Keratinocyte (primary cell): ENCODE measurements at places on chromosomes 4 and X. TPM values are rescaled to one million over a fixed set of nuclear protein-coding genes. Genes with fewer than 3 reads are reported as not detected.

GRCh38 chr4:2799224-2799911 lies 6.5 kb downstream of the SH3BP2 start:
- no peak for DNase-seq
- no peak overlapping the region for H3K27ac ChIP-seq

DNA sequence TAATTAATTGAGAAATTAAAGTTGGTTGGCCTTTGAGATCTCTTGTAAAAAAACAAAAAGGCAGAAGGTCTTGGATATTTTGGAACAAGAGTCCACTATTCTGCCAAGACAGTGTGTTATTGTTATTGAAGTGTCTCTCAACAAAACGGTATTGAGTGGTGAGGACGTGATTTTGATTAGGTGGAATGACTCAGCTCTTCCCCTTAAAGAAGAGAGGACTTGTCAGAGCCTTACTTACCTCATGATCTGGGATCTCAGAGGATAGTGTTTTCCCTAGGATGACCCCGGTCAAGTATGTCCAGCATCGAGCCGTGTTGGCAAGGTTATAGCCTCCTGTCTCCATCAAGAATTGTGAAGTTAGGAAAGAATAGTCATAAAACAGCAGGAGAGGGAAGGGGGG lies 110.9 kb downstream of the HDAC8 start:
- no peak for DNase-seq
- no peaks in the 10 kb centered on the region for H3K36me3 ChIP-seq
- no peak overlapping the region for H3K27ac ChIP-seq
- H3K27me3 ChIP-seq = peaks cover 3% of the 10 kb centered on the region
- no peaks in the 10 kb centered on the region for H3K4me1 ChIP-seq

DNA sequence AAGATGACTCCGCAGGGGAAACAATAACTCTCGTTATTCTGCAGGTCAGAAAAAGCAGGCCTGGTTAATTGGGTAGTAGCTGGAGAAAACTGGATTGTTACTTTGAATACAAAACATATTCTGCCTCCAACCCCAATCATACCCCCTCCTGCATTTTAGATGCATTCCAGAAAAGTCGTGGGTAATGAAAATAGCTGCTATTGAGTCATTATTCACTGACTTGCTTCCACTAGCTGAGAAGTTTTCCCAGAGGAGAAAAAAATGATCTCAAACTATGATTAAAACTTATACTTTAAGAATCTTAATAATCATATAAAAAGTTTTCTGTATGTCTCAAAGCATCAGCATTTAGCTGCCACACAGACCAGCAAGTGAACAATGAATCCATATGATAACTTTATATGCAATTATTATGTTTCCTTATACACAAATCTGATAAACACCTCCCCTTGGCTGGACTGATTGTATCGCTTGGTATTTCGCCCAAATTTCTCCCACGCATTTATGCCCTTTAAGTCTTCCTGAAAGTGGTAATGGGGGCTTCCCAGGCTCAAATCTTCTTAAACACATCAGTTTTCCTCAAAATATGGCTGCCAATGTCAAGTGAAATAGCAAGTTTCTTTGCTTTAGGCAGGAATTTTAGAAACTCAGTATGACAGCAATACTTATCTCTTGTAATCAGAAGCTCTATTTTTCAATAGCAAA lies 181.0 kb downstream of the LDB2 start:
- no peak overlapping the region for H3K27ac ChIP-seq
- H3K4me3 ChIP-seq = no peak overlapping the region
- H3K27me3 ChIP-seq = no peaks in the 10 kb centered on the region
- H3K4me1 ChIP-seq = no peaks in the 10 kb centered on the region
- H3K36me3 ChIP-seq = no peaks in the 10 kb centered on the region
- DNase-seq = no peak

DNA sequence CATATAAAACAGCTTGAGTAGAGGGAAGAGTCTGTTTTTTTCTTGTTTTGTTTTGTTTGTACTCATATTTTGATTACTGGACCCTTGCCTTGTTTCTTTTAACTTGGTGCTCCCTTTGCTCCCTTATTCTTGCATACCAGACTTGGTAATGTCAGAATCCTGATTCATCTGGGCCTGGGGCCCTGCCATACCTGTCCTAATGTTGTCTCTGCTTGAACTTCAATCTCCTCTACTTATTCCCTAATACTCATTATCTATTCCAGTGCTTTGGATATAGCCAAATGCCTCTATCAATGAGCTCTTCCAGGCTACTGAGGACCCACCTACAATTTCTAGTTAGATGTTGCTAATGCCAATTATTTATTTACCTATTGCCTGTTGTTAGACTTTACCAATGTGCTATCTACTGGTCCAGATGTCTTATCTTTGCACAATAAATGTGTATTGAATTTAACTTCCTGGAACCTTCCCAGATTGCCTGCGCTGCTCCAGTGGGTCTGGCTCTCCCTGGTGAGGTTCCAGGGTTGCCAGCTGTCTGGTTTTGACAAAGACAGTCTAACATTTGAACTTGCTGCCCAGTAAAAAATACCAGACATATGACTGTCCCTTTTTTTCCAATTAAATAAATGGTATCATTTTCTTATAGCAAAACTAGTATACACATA lies 64.4 kb upstream of the ACSL4 start:
- H3K36me3 ChIP-seq = no peaks in the 10 kb centered on the region
- DNase-seq = no peak
- H3K27ac ChIP-seq = no peak overlapping the region
- no peaks in the 10 kb centered on the region for H3K27me3 ChIP-seq
- peaks cover 13% of the 10 kb centered on the region for H3K4me1 ChIP-seq

ERVMER34-1 gene
- polyA plus RNA-seq = 1.9 to 5.0 TPM (median 4.3 TPM) in 3 replicates

GRCh38 chrX:53795576-53795975 lies 109.1 kb upstream of the HUWE1 start:
- H3K4me1 ChIP-seq = no peaks in the 10 kb centered on the region
- no peaks in the 10 kb centered on the region for H3K36me3 ChIP-seq
- H3K27ac ChIP-seq = no peak overlapping the region
- H3K27me3 ChIP-seq = no peaks in the 10 kb centered on the region
- H3K4me3 ChIP-seq = no peak overlapping the region

MAGEC1 gene
- not detected in 3 replicates for polyA plus RNA-seq

DNA sequence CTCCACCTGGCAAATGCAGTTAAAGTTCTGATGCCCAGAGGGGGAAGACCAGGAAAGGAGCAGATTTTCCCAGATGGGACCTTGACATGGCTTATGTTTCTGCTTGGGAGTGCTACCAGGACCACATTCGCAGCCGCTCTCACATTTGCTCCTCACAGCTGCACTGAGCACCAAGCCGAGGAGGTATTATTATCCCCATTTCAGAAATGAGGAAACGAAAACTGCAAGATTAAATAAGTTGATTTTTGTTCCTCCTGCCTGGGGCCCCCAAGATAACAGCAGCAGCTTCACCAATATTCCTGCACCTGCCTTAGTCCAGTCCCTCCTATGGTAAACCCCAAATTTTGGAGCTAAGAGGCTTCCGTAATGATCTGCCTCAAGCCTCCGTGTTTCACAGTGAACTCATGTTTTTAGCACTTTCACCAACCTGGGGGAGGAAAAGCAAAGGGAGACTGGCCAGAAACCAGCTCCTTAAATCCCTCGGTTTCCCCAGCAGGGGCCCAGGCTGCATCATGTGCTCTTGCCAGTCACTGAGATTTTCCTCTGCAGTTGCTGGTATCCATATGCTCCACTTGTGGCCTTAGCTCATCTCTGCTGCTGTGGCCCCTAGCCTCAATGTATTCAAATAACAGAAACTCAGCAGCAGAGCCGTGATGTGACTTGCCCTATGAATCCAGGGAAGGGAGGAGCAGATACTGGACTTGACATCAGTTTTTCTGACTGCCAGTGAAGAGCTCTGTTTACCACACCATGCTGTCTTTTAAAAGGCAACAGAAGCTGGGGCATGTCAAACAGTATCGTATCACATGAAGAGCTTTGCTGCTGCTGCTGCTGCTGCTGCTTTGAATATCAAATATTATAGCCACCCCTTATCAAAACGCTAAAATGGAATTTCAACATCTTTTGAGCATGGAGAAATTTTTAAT lies 95.5 kb upstream of the KLHL13 start:
- DNase-seq = no peak
- H3K27ac ChIP-seq = no peak overlapping the region
- no peaks in the 10 kb centered on the region for H3K36me3 ChIP-seq
- H3K4me1 ChIP-seq = no peaks in the 10 kb centered on the region

CSAG1 gene
- polyA plus RNA-seq = not detected in 3 replicates
